NCI-H1694 treated with DMSO at 0.1 percent for 48 hours (cell line): ENCODE measurements at places on chromosomes 13 and 19.

DNA sequence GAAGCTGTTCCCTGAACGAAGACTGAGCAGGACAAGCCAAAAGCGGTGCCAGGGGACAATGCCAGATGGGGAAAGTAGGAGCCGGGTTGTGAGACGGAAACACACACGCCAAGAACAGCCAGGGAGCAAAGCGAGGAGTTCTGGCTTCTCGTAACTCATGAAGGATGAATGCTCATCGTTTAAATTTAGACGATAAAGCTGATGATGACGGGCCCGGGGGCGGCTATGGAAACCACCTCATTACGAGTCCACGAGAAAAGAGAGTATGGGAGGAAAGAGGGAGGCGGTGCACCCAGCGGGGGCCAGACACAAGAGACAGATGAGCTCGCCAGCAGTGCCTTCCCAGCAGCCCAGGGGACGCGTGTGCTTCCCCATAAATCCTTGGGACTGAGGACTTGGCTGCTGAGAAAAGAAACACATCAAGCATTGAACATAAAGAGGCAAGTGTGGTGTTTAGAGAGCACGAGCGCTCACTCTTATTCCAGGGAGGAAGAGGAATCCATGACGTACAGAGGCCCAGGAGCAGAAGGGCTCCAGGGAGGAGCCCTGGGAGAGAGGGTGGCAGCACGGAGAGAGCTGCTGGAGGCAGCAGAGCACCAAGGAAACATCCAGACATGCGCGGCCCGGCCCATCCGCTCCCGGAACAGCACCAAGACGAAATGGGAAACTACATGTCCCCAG is 70.7 kb downstream of the EPS15L1 start:
- DNase-seq, result no peak

DNA sequence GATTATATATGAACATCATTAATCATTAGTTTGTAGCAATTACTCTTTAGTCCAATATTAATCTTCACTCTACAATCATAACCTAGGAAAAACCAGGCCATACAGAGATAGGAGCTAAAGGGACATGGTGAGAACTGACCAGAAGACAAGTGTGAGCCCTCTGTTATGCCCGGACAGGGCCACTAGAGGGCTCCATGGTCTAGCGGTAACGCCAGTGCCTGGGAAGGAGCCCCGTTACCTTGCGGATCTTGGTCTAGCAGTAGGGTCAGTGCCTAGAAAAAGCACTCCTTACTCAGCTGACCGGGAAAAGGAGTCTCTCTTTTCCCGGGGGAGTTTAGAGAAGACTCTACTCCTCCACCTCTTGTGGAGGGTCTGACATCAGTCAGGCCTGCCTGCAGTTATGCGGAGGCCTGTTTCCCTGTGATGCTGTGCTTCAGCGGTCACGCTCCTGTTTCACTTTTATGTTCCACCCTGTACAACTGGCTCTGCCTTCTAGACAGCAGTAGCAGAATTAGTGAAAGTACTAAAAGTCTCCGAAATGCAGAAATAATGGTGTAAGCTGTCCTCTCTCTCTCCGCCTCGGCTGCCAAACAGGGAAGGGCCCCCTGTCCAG is 13.8 kb downstream of the OR7D4 start:
- peak; percentile 8 for DNase-seq

DNA sequence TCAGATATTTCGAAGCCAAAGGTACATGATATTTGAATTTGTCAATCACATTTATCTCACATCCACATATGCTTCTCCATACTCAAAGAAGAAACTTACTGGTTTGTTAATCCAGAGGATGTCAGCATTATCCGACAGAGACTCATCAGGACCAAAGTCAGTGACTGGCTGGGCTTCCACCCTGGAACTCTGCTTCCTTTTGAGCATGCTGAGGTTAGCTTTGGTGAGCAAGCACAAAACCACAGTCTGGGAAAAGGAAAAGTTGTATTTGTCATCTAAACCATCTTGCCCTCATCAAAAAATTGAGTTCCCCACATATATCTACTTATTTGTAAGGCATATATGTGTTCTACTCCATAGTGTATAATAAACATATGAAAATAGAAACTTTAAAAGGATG is 17.4 kb downstream of the NALCN start:
- no peak for DNase-seq

- DNase-seq, result no peak
Observed at GRCh38 chr19:30741566-30741965, 369.4 kb downstream of the ZNF536 start.

DNA sequence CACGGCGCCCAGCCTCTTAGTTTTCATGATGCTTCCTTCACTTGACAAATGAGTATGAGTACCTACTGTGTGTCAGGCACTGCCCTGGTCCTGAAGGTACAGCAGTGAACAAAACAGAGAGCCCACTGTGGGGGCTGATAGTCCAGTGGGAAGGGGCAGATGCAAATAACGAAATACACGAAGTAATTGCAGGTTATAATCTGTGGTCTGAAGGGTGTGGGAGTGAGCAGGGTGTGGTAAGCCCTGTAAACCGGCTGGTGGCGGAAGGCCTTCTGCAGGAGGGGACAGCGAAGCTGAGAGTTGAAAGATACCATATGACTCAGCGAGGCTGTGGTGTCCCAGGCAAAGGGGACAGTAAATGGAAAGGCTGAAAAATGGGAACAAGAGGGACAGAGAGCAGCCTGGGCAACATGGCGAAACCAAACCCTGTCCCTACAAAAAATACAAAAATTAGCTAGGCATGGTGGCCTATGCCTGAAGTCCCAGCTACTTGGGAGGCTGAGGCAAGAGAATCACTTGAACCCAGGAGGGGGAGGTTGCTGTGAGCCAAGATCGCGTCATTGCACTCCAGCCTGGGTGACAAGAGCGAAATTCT is 60.5 kb downstream of the MAP4K1 start:
- no peak for DNase-seq
